Ascending aorta (tissue), 2 donors: ENCODE measurements at places on chromosomes 4 and X. TPM values are rescaled to one million over a fixed set of nuclear protein-coding genes. Genes with fewer than 3 reads are reported as not detected.

NLGN3 gene
- 0.21 TPM for total RNA-seq

DNA sequence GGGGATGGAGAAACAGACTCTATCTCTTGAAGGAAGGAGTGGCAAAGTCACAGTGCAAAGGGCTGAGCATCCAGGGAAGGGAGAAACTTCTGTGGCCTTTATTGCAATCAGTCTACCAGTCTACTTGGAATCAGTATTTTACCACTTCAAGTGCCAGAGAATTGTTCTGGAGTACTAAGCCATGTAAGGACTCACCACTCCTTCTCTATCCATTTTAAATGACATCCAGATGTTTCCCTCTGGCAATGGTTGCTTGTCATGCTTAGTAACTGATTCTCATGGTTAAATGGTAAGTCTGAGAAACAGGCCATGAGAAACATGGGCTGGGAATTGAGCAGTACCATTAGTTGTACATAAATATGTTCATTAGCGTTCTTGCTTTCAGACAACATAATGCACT lies 21.1 kb upstream of the SMIM10 start:
- H3K4me1 ChIP-seq, result no peaks in the 10 kb centered on the region
- DNase-seq, result no peak
- H3K27me3 ChIP-seq, result no peaks in the 10 kb centered on the region
- H3K4me3 ChIP-seq, result no peak overlapping the region

NKX3-2 gene
- total RNA-seq, result not detected

GRCh38 chr4:156476359-156476758 lies 495.2 kb downstream of the PDGFC start:
- no peak overlapping the region for H3K4me3 ChIP-seq
- no peak for DNase-seq

DNA sequence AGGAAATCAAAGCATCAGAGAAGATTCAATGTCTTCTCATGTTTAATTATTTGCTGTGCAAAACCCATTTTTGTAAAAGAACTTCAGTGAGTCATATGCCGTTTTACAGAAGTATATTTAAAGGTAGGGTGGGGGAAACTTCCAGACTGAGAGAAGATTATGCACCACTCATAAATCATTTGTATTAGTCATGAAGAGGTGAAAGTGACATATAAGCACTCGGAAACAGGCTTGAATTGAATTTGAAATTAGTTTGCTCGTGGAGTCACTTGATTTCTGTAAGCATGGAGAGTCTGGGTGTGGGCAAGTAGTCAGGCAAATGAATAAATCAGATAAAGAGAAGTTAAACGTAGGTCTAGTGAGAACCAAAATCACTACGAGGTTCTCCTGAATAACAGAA lies 335.1 kb downstream of the ANK2 start:
- H3K27me3 ChIP-seq, result no peaks in the 10 kb centered on the region
- DNase-seq, result no peak
- no peak overlapping the region for H3K4me3 ChIP-seq
- no peaks in the 10 kb centered on the region for H3K36me3 ChIP-seq
- peak overlapping the region; percentile 62 for H3K27ac ChIP-seq
- H3K4me1 ChIP-seq, result peaks cover 9% of the 10 kb centered on the region

ZNF157 gene
- not detected for total RNA-seq

- H3K4me3 ChIP-seq, result no peak overlapping the region
- no peaks in the 10 kb centered on the region for H3K27me3 ChIP-seq
- no peaks in the 10 kb centered on the region for H3K36me3 ChIP-seq
- H3K4me1 ChIP-seq, result peaks cover 9% of the 10 kb centered on the region
- peak; percentile 79 for DNase-seq
Measured at GRCh38 chr4:6771229-6771671, 11.3 kb upstream of the KIAA0232 start.

DNA sequence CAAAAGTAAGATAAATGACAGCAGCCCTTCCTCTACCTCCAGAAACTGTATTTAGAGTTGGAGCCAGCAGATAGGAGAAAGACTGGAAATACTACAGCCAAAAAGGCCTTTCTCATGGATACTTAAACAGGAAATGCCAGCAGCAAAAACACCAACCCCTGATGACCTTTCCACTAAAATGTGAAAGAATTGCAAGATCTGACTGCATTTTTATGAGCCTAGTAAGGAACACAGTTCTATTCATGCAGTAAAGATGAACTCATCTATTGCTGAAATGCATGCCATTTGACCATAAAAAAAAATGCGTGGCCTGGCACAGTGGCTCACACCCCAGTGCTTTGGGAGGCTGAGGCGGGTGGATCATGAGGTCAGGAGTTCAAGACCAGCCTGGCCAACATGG lies 19.9 kb downstream of the ABCG2 start:
- H3K27me3 ChIP-seq, result no peaks in the 10 kb centered on the region
- no peaks in the 10 kb centered on the region for H3K36me3 ChIP-seq
- no peaks in the 10 kb centered on the region for H3K4me1 ChIP-seq
- no peak overlapping the region for H3K27ac ChIP-seq
- no peak overlapping the region for H3K4me3 ChIP-seq
- no peak for DNase-seq

- peak overlapping the region; percentile 87 for H3K4me3 ChIP-seq
- no peaks in the 10 kb centered on the region for H3K36me3 ChIP-seq
- peaks cover 7% of the 10 kb centered on the region for H3K27me3 ChIP-seq
Measured at GRCh38 chr4:182449186-182449929, 206.2 kb downstream of the TENM3 start.

DNA sequence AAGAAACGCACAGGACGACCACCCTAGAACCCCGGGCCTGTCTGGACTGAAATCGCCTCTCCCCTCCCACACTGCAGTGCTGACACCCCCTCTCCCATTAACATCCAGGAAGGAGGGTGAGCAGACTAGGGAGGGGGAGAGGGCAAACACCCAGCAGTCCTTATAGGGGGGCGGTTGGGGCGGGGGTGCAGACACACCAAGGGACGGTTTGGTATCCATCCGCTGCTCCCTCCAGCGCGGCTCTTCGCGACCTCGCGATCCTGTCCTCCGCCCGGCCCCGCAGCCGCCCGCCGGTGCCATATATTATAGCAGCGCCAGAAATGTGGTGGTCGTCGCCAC lies 411 bp upstream of the GPRASP1 start:
- H3K27me3 ChIP-seq, result no peaks in the 10 kb centered on the region
- H3K36me3 ChIP-seq, result no peaks in the 10 kb centered on the region
- peak overlapping the region; percentile 72 for H3K4me3 ChIP-seq
- no peak for DNase-seq
- H3K27ac ChIP-seq, result peak overlapping the region; percentile 73
- no peaks in the 10 kb centered on the region for H3K4me1 ChIP-seq

SYTL4 gene
- total RNA-seq, result 2.1 TPM

GRCh38 chr4:1082215-1083182 lies 30.9 kb downstream of the RNF212 start:
- H3K4me1 ChIP-seq, result peaks cover 8% of the 10 kb centered on the region
- H3K4me3 ChIP-seq, result peak overlapping the region; percentile 27
- no peaks in the 10 kb centered on the region for H3K36me3 ChIP-seq
- peak; percentile 76 for DNase-seq
- H3K27ac ChIP-seq, result no peak overlapping the region

GRCh38 chr4:158490629-158491028 lies 31.1 kb upstream of the RXFP1 start:
- no peak overlapping the region for H3K27ac ChIP-seq
- H3K27me3 ChIP-seq, result no peaks in the 10 kb centered on the region
- no peak overlapping the region for H3K4me3 ChIP-seq
- H3K36me3 ChIP-seq, result no peaks in the 10 kb centered on the region

F9 gene
- 15.0 TPM for total RNA-seq

AFF1 gene
- 112 TPM for total RNA-seq

GRCh38 chr4:37392521-37393255 lies 148.1 kb downstream of the NWD2 start:
- H3K27ac ChIP-seq, result no peak overlapping the region
- no peak overlapping the region for H3K4me3 ChIP-seq
- no peaks in the 10 kb centered on the region for H3K4me1 ChIP-seq
- DNase-seq, result peak; percentile 65

DNA sequence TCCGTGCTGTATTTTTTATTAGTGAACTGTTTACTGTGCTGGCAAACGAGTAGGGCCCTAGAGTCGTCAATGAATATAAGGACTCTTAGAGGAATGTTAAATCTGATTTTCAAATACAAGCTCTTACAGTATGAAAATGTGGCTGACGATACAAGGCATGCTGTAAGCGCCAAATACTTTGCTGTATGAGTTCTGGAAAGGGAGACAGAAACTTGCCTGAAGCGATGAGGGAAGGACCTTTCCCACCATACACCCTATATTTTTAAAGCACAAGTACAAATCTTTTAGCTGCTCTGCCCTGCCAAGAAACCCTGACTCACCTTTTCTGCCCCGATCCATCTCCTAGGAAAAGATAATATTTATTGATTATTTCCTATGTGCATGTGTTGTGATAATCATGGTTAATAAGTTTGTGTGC lies 15.7 kb upstream of the RUFY3 start:
- DNase-seq, result no peak
- peaks cover 11% of the 10 kb centered on the region for H3K4me1 ChIP-seq
- no peaks in the 10 kb centered on the region for H3K27me3 ChIP-seq
- H3K27ac ChIP-seq, result peak overlapping the region; percentile 96
- peak overlapping the region; percentile 89 for H3K4me3 ChIP-seq
- H3K36me3 ChIP-seq, result no peaks in the 10 kb centered on the region

GRCh38 chrX:11269006-11269405 lies 24.2 kb upstream of the AMELX start:
- no peak for DNase-seq
- H3K27me3 ChIP-seq, result no peaks in the 10 kb centered on the region
- no peak overlapping the region for H3K4me3 ChIP-seq

APELA gene
- total RNA-seq, result not detected

GRCh38 chr4:121736735-121737351 lies 28.1 kb downstream of the SMIM43 start:
- H3K27me3 ChIP-seq, result no peaks in the 10 kb centered on the region
- H3K4me3 ChIP-seq, result no peak overlapping the region
- no peak for DNase-seq
- H3K4me1 ChIP-seq, result no peaks in the 10 kb centered on the region

GRCh38 chr4:72313121-72313520 lies 255.9 kb downstream of the ADAMTS3 start:
- DNase-seq, result no peak
- no peak overlapping the region for H3K27ac ChIP-seq
- no peaks in the 10 kb centered on the region for H3K4me1 ChIP-seq
- H3K4me3 ChIP-seq, result no peak overlapping the region

GRCh38 chr4:147865926-147866325 lies 134.0 kb downstream of the ARHGAP10 start:
- H3K4me3 ChIP-seq, result no peak overlapping the region
- no peaks in the 10 kb centered on the region for H3K27me3 ChIP-seq
- peaks cover 48% of the 10 kb centered on the region for H3K4me1 ChIP-seq
- no peak for DNase-seq
- H3K27ac ChIP-seq, result peak overlapping the region; percentile 68

DNA sequence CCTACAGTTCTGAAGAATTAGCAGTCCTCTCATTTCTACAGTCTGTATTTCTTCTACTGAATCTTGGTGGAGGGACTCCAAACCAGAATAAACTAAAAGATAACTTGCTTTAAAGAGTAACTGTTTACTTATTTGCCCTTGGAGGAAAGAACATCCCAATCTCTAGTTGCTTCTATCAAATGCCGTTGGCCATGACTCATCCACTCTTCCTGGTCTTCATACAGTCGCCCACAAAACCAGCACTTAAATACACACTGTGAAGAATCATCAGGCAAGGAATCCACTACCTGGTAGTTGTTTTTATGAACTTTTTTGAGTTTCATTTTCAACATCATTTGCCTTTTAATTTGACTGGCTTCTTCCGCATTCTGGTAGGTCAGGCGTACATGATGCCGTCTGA lies 14.2 kb downstream of the ZNF518B start:
- no peaks in the 10 kb centered on the region for H3K27me3 ChIP-seq
- peaks cover 25% of the 10 kb centered on the region for H3K36me3 ChIP-seq
- no peak for DNase-seq
- no peak overlapping the region for H3K4me3 ChIP-seq

DNA sequence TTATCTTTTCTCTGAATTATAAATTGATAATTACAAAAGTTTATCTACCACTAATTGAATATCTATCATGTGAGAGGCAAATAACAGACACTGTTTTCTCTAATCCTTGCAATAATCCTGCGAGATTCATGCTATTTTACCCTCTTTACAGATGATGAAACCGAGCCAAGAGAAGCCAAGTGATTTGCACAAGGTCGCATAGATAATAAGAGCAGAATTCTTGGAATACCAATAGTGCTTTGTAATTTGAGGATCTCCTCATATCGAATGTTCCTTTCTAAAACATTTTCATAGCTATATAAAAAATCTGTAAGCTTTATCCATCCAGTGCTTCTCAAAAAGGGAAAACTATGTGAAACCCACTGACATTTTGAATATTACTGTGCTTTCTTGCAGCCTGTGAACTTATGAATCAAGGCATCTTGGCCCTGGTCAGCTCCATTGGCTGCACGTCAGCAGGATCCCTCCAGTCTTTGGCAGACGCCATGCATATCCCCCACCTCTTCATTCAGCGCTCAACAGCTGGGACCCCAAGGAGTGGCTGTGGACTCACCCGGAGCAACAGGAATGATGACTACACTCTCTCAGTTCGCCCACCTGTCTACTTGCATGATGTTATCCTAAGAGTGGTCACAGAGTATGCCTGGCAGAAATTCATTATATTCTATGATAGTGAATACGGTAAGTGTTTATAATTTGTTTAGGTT lies 743.8 kb upstream of the ATOH1 start:
- H3K4me3 ChIP-seq, result no peak overlapping the region
- no peak overlapping the region for H3K27ac ChIP-seq
- H3K27me3 ChIP-seq, result no peaks in the 10 kb centered on the region
- DNase-seq, result no peak

DNA sequence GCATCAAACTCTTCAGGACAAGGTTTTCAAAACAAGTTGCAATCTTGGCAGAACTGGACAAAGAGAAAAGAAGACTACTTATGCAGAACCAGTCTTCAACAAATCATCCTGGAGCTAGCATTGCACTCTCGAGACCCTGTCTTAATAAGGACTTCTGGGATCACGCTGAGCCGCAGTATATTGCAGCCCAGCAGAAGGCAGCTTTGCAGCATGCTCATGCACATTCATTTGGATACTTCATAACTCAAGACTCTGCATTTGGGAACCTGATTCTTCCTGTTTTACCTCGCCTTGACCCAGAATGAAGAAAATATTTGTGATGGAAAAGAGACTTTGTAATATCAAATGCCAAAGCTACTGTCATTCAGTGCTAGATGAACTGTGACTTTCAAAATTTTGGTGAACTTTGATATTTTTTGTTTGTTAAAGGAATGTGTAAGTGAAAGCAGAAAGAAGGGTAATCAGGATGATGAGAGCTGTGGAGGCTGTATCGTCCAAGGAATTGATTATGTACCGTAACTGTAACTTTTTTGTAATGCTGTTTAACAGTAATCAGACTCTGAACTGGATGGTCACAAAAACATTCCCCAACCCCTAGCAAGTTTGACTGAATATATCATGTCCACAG lies 27.2 kb downstream of the HSPA4L start:
- DNase-seq, result no peak
- H3K27me3 ChIP-seq, result no peaks in the 10 kb centered on the region
- H3K36me3 ChIP-seq, result peaks cover 3% of the 10 kb centered on the region
- no peak overlapping the region for H3K4me3 ChIP-seq
- no peaks in the 10 kb centered on the region for H3K4me1 ChIP-seq

- no peak overlapping the region for H3K4me3 ChIP-seq
- H3K27ac ChIP-seq, result peak overlapping the region; percentile 32
- no peak for DNase-seq
- H3K27me3 ChIP-seq, result no peaks in the 10 kb centered on the region
- no peaks in the 10 kb centered on the region for H3K36me3 ChIP-seq
Measured at GRCh38 chr4:128393101-128393704, 105.6 kb upstream of the PGRMC2 start.

DAPP1 gene
- total RNA-seq, result not detected

MAGEB17 gene
- total RNA-seq, result not detected

VCX2 gene
- total RNA-seq, result not detected
